ENCODE measurements at places on chromosomes 6 and 20. TPM values are rescaled to one million over a fixed set of nuclear protein-coding genes. Genes with fewer than 3 reads are reported as not detected.

- no peak for DNase-seq
These were observed 10.0 kb downstream of the CST5 start for GRCh38 chr20:23869520-23869919.

DNA sequence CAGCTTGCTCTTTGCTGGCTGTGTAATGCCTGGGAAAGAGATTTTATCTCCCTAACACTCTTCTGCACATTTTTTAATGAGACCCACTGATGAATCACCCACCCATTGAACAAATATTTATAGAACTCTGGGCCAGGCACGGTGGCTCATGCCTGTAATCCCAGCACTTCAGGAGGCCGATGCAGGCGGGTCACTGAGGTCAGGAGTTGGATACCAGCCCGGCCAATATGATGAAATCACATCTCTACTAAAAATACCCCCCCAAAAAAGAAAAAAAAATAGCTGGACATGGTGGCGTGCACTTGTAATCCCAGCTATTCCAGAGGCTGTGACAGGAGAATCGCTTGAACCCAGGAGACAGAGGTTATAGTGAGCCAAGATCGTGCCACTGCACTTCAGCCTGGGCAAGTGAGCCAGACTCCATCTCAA lies 82.1 kb upstream of the SIRPA start:
- DNase-seq: no peak

DNA sequence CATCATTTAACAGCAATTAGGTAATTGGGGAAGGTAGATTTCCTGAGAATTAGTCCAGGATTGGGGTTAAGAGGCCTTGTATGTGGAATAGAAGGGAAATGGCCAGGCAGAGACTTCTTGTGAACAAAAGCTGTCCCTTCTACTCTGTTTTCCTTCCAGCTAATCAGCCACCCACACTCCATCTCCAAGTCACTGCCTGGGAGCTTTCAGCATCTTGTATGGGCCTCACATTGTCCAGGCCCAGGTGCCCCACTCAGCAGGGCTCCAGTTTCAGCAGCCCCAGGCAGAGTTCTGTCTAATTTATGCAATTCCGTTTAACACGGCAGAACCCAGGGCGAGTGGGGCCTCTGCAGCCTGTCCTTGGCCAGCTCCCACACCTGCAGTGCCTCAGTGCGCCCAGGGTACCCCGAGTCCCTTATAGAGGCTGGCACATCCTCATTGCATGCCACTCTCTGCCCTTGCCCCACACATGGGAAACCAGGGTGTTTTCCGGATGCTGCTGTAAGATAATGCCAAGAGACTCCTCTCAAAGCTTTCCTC lies 113.0 kb downstream of the EDN3 start:
- DNase-seq: no peak

- no peak for DNase-seq
These were observed 178.1 kb upstream of the PDE10A start for GRCh38 chr6:165841153-165841558.

DNA sequence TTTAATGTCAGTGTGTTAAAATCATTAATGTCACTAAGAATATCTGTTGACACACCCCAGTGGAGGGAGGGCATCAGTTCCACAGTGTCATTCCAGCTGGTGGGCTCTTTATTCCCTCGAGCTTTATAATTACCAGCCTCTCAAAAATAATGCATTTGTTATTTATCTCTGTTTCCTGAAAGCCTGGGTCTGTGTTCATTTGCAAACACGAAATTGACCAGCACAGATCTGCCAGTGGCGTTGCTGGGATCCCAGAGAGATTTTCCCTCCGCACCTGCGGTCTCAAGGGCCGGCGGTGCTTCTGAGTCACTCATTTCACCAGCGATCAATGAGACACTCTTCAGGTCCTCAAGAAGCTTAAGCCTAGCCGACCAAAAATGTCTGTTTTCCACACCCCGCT lies 5.7 kb upstream of the PYGB start:
- no peak for DNase-seq

GRCh38 chr6:106728296-106728870 lies 99.0 kb downstream of the QRSL1 start:
- no peak for DNase-seq

- no peak for DNase-seq
These were observed 14.7 kb downstream of the NRSN2 start for GRCh38 chr20:361561-361960.

GRCh38 chr6:99689916-99690685 lies 83.5 kb downstream of the PRDM13 start:
- DNase-seq: no peak

GRCh38 chr6:20542927-20543602 lies 8.8 kb downstream of the CDKAL1 start:
- DNase-seq: no peak

- no peak for DNase-seq
These were observed 90.9 kb downstream of the GJA10 start for GRCh38 chr6:89984926-89985750.

GRCh38 chr6:82711105-82711827 lies 347.6 kb downstream of the TPBG start:
- no peak for DNase-seq

DNA sequence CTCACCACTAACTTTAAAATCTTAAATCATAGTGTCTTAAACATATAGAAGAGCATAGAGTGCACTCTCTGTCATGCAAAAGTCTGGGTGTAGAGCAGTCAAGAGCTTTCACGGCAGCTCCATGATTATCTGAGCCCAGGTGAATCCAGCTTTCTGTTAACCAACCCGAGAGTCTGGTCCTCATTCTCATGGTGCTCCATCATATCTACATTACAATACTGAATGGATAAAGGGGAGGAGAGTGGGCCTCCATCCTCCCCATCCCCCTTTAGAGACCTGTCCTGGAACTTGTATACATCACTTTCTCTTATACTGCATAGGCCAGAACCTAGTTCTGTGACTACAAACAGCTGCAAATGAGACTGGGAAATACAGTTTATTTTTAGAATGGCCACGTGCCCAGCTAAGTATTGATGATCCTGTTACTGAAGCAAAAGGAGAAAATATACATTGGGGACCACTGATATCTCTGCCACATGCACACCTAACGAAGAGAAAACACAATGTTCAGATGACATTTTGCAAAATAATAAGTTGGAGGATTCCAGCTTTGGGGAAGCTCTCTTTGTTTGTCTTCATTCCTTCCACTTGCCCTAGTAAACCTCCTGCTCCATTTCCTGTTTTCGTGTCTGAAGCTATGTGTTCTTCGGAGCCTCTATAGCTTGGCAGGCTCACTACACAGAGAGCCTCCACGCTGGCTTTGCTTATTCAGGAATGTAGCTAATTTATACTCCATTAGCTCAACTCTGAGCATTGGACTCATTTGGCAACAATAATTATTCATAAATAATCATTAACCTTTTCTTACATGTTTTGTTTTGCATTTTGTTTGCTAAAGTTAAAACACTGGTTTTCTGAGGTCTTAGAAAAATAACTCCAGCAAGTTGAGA lies 110.1 kb downstream of the IYD start:
- DNase-seq: peak; percentile 78

DNA sequence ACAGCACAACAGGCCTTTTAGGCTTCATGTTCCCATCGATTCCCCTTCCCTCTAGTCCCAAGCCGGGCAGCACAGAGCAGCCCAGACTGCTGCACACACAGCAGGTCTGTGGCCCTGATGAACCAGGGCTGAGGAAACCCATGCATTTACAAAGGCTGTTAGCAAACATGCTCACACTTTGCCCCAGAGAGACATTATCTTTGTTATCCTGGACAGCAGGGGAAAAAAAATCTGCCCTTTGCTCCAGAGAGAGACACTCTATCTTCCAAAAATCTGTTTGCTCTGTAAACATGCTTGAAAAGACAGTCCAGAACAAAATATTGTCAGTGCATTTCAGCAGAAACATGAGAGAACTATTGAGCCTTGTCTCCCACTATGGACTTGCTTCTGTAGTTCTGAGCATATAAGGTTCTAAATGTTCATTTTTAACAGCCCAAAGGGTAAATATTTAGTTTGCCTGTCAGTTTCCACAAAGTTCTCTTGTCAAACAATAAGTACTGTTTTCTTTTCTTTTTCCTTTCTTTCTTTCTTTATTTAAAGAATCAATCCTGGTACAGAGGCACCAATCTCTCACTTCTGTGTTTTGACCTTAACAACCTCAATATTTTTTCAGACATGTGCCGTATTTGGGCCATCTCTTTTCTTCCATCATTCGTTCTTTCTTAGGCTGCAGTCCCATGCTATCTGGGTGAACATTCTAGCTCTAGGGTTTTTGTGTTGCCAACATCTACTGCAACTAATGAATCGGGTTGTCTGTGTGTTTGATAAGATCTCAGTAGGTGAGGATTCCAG lies 468.0 kb downstream of the EPM2A start:
- DNase-seq: no peak

The MYCT1 gene
- polyA plus RNA-seq: 18.0 TPM

The TUBB2B gene
- polyA plus RNA-seq: 60.2 TPM

The TRAPPC3L gene
- polyA plus RNA-seq: 0.09 TPM

DNA sequence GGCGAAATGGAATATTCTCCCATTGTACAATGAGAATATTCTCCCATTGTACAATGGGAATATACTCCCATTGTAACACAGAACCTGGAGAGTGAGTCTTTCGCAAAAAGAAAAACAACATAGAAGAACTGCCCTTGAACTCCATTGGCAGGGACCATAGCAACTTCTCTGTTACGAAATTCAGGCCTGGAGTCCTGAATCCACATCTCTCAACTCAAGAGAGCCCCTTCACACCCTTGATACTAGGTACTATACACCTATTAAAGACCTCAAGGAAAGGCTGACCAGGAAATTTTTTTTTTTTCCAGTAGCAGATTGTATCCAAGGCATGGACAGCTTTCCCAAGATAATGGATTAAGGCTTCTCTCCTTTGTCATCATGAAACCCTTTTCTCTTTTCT lies 1687.0 kb downstream of the GRIK2 start:
- no peak for DNase-seq

DNA sequence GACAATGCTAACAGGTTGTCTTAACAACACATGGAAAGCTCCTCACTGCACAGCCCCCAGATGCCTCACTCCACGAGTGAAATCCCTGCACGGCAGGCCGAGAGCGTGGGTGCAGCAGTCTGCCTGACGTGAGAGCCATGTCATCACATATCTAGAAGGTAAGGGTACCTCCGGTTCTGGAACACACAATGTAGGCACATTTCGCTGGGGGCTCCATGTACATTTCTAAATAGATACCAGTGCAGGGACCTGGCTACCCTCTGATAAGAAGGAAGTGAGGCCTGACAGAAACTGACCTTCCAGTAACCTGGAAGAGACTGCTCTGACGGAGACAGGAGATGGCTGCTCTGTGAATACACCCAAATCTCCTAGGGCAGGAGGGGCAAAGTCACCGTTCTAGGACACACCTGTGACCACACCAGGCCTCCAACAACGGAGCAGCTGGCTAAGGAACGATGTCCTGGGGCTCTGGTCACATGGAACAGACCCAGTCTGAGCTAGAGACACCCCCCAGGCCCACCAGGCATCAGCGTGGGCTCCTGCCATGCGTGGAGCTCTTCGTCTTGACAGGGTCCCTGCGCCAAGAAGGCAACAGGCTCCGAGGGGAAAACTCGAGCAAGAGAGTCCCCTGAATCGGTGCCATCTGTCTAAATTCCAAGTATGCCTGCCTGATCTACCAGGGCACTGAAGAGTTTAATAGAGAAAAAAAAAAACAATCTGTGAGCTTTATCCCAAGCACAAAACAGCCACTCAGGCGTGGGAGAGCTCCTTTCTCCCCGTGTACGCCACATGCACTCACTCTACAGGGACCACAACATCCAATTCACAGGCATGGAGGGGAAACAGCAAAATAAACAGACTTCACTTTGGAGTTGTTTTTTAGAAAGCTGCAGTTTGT lies 27.5 kb downstream of the RNASET2 start:
- no peak for DNase-seq

DNA sequence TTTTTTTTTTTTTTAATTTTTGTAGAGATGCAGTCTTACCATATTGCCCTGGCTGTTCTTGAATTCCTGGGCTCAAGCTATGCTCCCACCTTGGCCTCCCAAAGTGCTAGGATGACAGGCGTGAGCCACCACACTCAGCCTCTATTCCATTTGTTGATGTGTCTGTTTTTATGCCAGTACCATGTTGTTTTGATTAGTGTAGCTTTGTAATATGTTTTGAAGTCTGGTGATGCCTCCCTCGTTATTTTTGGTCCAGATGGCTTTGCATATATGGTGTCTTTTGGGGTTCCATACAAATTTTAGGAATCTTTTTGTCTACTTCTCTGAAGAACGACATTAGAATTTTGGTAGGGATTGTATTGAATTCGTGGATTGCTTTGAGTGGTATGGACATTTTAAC lies 193.2 kb downstream of the ADGB start:
- no peak for DNase-seq

DNA sequence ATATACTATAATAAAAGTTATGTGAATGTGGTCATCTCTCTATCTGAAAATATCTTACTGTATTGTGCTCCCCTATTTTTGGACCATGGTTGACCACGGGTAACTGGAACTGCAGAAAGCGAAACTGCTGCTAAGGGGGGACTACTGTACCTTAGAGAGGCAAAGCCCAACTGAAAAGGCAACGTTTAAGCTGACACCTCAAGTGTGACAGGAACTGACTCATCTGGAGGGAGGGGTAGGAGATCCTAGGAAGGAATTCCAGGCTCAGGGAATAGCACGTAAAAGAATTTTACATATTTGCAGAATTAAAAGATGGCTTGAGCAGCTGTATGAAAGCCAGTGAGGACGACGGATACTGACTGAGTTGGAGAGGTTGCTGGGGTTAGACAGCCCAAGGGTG lies 34.8 kb downstream of the ELOVL2 start:
- no peak for DNase-seq
